ENCODE measurements at places on chromosomes 7 and 10.

DNA sequence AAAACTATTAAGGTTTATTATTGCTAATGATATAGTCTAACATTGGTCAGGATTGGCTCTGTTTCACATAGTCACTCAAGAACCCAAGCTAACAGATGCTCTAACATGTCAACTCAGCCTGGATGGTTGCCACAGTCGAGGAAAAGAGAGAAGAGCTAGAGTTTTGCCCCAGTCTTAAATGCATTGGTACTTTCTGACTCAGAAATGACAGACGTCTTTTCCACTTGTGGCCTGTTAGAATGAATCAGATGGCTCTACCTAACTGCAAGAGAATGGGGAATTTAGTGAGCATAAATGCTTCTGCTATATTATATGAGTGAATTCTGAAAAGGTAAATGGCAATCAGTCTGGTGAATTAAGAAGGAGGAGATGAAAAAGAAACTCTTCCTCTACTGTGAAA, 13.9 kb downstream of the HECTD2 start:
- no peak for DNase-seq

- DNase-seq, result peak; percentile 30
Measured at GRCh38 chr7:138248609-138249008, 172.3 kb downstream of the AKR1D1 start.

- DNase-seq, result no peak
Measured at GRCh38 chr7:155333346-155334234, 35.9 kb downstream of the INSIG1 start.

DNA sequence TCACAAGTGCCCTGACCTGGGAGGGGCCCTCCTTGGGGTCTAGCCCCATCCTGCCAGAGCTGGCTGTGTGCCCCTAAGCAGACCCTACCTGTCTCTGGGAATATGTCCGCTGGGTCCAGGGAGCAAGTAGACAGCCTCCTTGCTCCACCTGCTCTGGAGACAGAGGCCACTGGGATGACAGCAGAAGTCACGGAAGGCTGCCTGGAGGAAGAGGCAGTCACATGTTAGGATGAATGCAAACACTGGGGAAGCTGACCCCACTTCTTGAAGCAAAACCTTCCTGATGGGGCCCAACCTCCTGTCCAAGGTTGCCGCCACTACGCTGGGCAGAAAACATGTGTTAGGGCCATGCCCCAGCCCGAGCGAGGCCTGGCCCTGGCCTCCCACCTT, 11.7 kb upstream of the LFNG start:
- DNase-seq, result no peak

- no peak for DNase-seq
Measured at GRCh38 chr7:43600056-43600455, 17.1 kb downstream of the STK17A start.

GRCh38 chr10:10630782-10631181, 386.9 kb upstream of the CELF2 start:
- DNase-seq, result no peak

Data from iris pigment epithelial cell (primary cell).